Cardiac muscle cell (in vitro differentiated cells and primary cell): ENCODE measurements at places on chromosomes 3 and 15. TPM values are rescaled to one million over a fixed set of nuclear protein-coding genes. Genes with fewer than 3 reads are reported as not detected.
A peak's percentile ranks its signal among the peaks of the same experiment; 100 is the strongest.

CPNE4 gene
- polyA plus RNA-seq, result 3.3 and 7.3 TPM in 2 replicates

ITGA11 gene
- polyA plus RNA-seq, result 0.07 and 1.2 TPM in 2 replicates

IL20RB gene
- 0.15 and 0.59 TPM in 2 replicates for polyA plus RNA-seq

SNTN gene
- not detected in 2 replicates for polyA plus RNA-seq

KIF15 gene
- polyA plus RNA-seq, result 2.7 and 3.0 TPM in 2 replicates

DCBLD2 gene
- polyA plus RNA-seq, result 47.6 and 48.0 TPM in 2 replicates

TICRR gene
- polyA plus RNA-seq, result 2.7 and 5.6 TPM in 2 replicates

ACAN gene
- polyA plus RNA-seq, result 0.51 and 0.91 TPM in 2 replicates

CFAP100 gene
- polyA plus RNA-seq, result 0.09 TPM in 1 of 2 replicates, not detected in the other

SI gene
- polyA plus RNA-seq, result not detected in 2 replicates

PCSK6 gene
- 4.8 and 8.1 TPM in 2 replicates for polyA plus RNA-seq

DNA sequence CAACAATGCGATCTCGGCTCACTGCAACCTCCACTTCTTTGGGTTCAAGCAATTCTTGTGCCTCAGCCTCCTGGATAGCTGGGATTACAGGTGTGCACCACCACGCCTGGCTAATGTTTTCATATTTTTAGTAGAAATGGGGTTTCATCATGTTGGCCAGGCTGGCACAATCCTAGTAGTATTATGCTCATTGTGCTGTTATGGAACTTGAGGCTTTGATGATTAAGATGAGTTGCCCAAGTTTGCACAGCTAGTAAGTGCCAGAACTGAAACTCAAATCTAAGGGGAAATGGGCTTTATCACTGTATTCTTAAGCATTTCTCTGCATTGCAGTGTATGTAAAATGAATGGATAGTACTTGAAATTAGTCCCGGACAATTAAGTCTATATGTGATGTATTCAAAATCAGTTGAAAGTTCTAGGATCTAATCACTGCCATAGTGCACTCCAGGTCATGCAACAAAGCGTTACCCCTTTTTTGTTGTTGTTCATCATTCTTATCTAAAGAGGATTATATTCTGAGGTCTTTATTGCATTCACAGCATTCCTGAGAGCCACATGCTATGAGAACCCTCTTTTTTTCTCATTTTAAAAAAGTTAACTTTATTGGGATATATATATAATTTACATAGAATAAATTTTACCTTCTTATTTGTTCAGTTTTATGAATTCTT lies 378.7 kb upstream of the CNTN6 start:
- DNase-seq, result no peak

DNA sequence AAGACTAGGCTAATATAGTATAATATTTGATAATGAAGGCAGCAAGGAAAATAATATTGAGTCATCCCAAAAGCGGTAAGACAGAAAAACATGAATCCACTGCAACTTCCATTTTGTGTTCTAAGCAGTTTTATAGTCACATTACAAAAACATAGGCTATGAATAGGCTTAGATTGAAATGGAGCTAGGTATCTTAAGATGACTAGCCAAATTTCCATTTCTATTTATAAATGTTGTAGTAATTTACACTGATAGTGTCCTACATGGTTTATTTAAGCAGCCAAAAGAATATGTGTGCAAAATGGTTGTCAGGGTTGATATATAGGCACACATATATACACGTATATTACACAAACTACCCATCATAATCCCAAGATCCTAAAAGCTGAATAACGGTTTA lies 82.0 kb downstream of the VPS13C start:
- DNase-seq, result no peak

DNA sequence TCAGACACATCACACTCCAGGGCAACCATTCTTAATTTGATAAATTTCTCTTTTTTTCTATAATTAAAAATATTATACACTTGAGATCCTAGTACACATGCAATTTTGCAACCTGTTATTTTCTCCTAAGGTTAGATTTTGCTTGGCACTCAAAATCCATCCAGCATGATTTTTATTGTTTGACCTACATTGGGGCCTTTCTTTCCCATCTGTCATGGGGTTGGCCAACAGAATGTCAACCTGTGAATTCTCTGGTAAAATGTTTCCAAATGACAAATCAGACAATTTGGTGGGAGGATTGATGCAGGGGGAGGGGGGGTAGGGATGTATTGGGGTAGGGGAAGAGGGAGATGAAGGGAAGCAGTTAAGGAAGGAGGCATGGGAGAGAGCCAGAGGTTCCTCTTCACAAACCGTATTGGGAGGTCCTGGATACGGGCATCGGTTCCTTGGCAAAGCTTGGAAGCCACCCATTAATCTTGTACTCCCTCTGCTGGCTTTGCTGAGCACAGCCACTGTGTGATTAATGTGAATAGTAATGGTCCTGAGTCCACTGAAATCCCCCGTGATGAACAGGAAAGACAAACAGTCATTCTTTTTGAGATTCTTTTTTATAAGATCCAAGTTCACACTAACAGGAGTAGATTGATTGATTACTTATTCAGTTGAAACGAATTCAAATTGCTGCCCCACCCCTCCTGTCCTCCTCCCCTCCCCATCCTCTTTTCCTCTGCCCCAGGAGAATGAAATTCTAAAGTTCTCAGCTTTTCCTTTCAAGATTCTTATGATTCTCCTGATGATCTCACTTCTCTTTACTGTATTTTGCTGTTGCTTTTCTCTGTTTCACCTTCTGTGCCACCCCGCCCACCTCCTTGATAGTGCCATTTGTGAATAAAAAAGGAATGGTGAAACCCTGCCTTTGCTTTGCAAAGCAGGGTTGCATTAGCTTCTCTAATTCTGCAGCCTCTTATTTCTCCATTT lies 82.2 kb upstream of the SLC25A26 start:
- peak; percentile 81 for DNase-seq

DNA sequence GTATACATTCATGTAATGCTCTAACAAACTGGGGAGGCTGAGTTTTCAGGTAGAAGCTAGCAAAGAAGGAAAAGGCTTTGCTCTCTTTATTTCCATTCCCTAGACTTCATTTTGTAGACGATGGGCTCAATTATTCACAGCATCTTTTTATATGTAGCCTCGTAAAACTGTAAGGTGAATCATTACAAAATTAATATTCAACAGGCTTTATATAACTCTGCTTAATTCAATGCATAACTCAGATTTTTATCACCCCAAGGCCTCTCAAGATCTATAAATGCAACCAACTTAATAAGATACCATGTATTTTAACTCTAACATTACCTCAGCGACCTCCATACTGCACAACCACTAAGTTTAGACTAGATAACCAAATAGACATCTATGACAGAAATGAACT lies 63.0 kb upstream of the FRMD4B start:
- no peak for DNase-seq

DNA sequence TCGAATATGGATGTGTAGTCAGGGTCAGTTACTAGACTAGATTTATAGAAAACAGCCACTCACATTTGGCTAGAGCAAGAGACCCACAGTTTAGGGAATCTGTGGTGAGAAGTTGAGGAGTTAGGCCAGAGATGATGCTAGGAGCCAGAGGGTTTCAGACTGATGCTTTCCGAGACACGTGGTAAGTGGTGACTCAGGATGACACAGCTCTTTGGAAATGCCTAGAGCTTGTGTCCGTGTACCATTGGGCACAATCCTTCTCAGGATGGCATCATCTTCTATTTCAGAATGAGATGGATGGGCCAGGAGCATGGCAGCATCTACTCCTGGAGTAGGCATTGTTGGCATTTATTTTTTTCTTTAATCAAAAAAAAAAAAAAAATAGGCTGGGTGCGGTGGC lies 28.5 kb downstream of the PTPRG start:
- DNase-seq, result no peak

- DNase-seq, result peak; percentile 94
Observed at GRCh38 chr3:159804726-159805410, 183.8 kb upstream of the IL12A start.

DNA sequence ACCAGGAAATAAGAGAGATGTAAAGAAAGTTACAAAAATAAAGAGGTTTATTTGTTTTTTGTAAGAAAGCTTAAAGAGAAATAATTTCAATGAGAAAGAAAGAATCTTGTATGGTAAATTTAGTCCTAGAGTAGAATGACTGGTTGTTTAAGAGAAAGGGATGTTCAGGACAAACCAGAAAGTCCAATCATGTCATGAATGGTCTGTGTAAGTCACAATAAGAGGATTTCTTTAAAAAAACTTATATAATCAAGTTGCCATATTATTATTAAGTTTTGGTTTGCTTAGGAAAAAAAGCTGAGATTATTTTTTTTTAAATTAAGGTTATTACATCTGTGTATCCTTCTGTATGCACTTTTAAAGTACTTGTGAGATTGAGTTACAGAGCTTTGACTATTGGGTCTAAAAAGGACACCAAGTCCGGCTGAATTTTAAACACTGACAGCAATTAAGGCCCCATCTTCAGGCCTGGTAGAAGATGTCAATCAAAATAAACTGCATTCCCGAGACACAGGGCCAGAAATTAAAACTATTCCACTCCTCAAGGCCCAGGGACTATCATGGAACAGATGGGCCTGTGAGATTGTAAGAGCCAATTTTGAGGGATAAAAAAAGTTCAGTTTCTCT lies 12.2 kb downstream of the ERICH6 start:
- DNase-seq, result no peak

- no peak for DNase-seq
Observed at GRCh38 chr3:133374708-133375402, 25.0 kb upstream of the BFSP2 start.

DNA sequence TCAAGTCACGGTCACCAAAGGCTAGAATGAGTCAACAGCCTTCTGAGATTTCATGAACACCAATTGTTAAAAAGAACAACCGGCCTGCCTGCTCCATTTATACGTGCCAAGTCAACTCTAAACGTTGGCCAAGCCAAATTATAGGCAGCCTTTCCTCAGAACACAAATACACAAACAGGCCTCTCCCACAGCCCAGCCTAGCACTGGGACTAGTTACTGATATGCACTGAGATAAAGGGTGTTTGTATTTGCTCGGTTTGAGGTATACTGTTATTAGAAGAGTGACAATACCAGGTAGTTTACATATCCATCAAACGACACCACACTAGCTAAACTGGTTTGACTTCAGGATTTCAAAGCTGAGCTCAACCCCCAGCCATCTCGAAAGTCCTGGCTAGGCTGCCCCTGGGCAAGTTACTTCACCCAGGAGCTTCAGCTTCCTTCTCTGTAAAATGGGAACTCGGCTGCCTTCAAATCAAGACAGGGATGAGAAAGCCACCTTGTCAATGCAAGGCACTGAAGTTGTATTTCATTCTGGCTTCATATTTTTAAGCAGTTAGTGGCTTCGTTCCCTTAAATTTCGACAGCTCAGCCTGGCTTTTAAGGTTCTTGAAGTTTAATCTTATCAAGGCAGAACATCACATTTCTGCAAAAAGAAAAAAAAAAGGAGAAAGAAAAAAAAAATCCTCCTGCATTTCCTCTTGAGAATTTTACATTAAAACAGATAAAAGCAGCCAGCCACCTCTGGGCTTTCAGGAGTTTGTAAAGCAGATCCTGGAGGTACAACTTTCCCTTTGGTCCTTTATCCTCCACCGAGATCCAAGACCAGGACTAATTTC lies 4.0 kb downstream of the TLE3 start:
- no peak for DNase-seq

GRCh38 chr15:47756872-47757271 lies 39.6 kb downstream of the SEMA6D start:
- peak; percentile 66 for DNase-seq

GRCh38 chr15:90994059-90994416 lies 297 bp downstream of the PRC1 start:
- DNase-seq, result no peak

GRCh38 chr3:62248734-62249483 lies 124.4 kb downstream of the FEZF2 start:
- no peak for DNase-seq

- DNase-seq, result no peak
Observed at GRCh38 chr3:27290760-27291159, 78.4 kb downstream of the NEK10 start.

DNA sequence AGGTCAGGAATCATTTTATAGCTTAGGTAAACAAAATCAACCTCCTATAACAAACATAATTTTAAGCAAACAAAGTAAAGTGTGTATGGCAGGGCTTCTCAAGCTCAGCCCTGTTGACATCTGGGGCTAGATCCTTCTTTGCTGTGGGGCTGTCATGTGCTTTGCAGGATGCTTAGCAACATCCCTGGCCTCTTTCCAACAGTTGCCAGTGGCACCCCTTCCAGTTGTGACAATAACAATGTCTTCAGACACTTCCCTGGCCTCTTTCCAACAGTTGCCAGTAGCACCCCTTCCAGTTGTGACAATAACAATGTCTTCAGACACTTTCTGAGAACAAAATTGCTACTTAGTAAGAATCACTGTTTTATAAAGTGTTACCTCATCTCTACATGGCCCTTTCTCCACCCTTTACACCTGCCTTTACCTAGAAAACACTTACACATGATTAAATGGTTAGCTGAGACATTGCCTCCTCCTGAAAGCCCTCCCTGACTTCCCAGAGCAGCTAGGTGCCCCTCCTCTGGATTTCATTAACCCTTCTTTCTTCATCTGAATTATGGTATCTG lies 194.0 kb upstream of the LMCD1 start:
- DNase-seq, result no peak

DNA sequence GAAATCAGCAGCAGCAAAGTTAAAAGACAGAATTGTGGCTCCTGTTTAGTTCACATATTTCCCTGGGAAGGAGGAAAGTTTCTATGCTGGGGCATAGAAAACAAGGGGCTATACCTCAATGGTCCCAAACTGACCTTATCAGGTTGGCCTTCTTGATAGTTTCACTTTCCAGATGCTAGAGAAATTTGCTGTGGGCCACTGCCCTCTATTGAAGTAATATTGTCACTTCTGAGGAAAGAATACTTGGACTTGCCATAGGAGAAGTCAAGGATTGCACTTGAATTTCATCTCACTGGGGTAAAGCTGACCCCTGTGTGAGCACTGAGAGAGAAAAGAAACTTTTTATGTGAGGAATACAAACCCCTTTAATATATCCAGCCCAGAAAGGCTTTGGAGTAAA lies 49.3 kb upstream of the XCR1 start:
- DNase-seq, result peak; percentile 37

GRCh38 chr3:112512320-112512719 lies 13.0 kb upstream of the BTLA start:
- no peak for DNase-seq
